CD8-positive, alpha-beta memory T cell (primary cell): ENCODE measurements at places on chromosomes 13 and 19. TPM values are rescaled to one million over a fixed set of nuclear protein-coding genes. Genes with fewer than 3 reads are reported as not detected.

The ALDH16A1 gene
- polyA plus RNA-seq: 32.5 TPM

The PLEKHF1 gene
- polyA plus RNA-seq: 57.7 TPM

The MIER2 gene
- 4.9 TPM for polyA plus RNA-seq

The ZNF77 gene
- polyA plus RNA-seq: 3.1 TPM

The GJB6 gene
- polyA plus RNA-seq: not detected

The URAD gene
- polyA plus RNA-seq: not detected

GRCh38 chr13:98060282-98060681 is 82.6 kb upstream of the FARP1 start:
- H3K27ac ChIP-seq: no peak overlapping the region
- no peaks in the 10 kb centered on the region for H3K4me1 ChIP-seq
- no peak for DNase-seq
- H3K27me3 ChIP-seq: no peaks in the 10 kb centered on the region
- no peak overlapping the region for H3K4me3 ChIP-seq

DNA sequence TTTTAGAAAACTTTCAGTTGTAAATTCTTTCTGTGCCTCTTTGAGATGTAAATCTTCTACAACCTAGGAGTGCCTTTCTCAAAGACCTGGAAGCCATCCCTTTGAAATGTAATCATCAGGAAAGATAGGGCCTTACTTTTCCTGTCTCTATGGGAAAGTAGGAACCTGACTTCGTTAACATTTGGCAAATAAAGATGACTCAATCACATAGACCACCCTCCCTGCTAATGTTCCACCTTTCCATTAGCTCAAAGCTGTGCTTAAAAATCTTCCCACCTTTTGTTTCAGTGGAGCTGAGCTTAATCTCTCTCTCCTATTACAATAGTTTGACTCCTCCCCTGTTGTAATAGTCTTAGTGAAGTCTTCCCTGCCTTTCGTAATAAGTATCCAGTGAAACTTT is 247.7 kb downstream of the OLFM4 start:
- DNase-seq: no peak
- no peaks in the 10 kb centered on the region for H3K4me1 ChIP-seq
- H3K4me3 ChIP-seq: no peak overlapping the region
- H3K27ac ChIP-seq: no peak overlapping the region
- no peaks in the 10 kb centered on the region for H3K27me3 ChIP-seq
- H3K36me3 ChIP-seq: no peaks in the 10 kb centered on the region

GRCh38 chr19:8512115-8512967 is 1.6 kb downstream of the ZNF414 start:
- DNase-seq: no peak
- no peaks in the 10 kb centered on the region for H3K27me3 ChIP-seq
- H3K4me1 ChIP-seq: peaks cover 49% of the 10 kb centered on the region
- peak overlapping the region; percentile 33 for H3K27ac ChIP-seq
- H3K4me3 ChIP-seq: no peak overlapping the region

- H3K4me1 ChIP-seq: no peaks in the 10 kb centered on the region
- no peak overlapping the region for H3K27ac ChIP-seq
- no peaks in the 10 kb centered on the region for H3K27me3 ChIP-seq
- DNase-seq: no peak
Observed at GRCh38 chr13:66378894-66379293, 851.2 kb downstream of the PCDH9 start.

DNA sequence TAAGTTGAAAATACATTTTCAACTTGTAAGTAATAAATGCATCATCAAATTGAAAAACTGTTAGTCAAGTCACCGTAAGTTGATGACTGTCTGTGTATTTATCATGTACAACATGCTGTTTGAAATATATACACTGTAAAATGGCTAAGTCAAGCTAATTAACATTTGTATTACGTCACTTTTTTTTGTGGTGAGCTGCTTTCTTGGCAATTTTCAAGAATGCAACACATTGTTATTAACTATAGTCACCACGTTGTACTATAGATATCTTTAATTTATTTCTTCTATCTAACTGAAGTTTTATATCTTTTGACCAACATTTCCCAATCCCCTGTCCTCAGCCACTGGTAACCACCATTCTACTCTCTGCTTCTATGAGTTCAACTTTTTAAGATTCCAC is 57.0 kb downstream of the RBM26 start:
- no peaks in the 10 kb centered on the region for H3K4me1 ChIP-seq
- DNase-seq: no peak
- no peaks in the 10 kb centered on the region for H3K27me3 ChIP-seq

GRCh38 chr13:97493456-97493855 is 59.5 kb downstream of the RAP2A start:
- no peak for DNase-seq
- H3K27me3 ChIP-seq: no peaks in the 10 kb centered on the region
- H3K36me3 ChIP-seq: no peaks in the 10 kb centered on the region
- H3K4me1 ChIP-seq: no peaks in the 10 kb centered on the region
- no peak overlapping the region for H3K27ac ChIP-seq

DNA sequence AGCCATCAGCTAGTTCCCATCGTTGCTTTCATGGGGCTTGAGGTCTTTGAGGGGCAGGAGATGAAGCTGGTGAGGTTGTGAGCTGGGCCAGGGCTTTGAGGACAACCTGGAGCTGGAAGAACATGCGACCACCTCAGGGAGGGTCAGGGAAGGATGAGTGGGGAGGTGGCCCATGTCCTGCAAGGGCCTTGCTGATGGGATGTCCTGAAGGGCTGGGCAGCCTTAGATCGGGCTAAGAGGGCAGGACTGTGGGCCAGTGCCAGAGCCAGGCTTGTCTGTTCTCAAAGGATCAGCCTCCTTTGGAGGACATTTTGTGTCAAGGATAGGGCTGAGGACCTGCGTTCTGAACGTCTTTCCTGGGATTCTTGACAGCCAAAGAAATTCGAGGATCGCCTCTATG is 10.5 kb downstream of the CYTH2 start:
- no peaks in the 10 kb centered on the region for H3K27me3 ChIP-seq
- H3K4me1 ChIP-seq: peaks cover 10% of the 10 kb centered on the region
- H3K27ac ChIP-seq: no peak overlapping the region
- H3K4me3 ChIP-seq: no peak overlapping the region
- no peak for DNase-seq

DNA sequence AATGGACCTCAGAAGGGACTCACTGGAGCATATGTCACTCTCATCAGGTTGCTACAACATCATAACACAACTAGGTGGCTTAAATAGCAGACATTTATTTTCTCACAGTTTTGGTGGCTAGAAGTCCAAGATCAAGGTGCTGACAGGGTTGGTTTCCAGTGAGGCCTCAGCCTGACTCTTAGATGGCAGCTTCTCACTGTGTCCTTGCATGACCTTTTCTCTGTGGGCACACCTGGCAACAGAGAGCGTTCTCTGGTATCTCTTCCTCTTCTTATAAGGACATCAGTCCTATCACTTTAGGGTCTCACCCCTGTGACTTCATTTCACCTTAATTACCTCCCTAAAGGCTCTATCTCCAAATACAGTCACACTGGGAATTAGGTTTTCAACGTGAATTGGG is 74.5 kb downstream of the CYSLTR2 start:
- no peak for DNase-seq
- H3K27ac ChIP-seq: no peak overlapping the region
- no peak overlapping the region for H3K4me3 ChIP-seq
- no peaks in the 10 kb centered on the region for H3K27me3 ChIP-seq
- H3K4me1 ChIP-seq: no peaks in the 10 kb centered on the region

GRCh38 chr19:28556371-28556770 is 656.6 kb downstream of the UQCRFS1 start:
- no peak for DNase-seq
- H3K27me3 ChIP-seq: no peaks in the 10 kb centered on the region
- H3K27ac ChIP-seq: no peak overlapping the region

DNA sequence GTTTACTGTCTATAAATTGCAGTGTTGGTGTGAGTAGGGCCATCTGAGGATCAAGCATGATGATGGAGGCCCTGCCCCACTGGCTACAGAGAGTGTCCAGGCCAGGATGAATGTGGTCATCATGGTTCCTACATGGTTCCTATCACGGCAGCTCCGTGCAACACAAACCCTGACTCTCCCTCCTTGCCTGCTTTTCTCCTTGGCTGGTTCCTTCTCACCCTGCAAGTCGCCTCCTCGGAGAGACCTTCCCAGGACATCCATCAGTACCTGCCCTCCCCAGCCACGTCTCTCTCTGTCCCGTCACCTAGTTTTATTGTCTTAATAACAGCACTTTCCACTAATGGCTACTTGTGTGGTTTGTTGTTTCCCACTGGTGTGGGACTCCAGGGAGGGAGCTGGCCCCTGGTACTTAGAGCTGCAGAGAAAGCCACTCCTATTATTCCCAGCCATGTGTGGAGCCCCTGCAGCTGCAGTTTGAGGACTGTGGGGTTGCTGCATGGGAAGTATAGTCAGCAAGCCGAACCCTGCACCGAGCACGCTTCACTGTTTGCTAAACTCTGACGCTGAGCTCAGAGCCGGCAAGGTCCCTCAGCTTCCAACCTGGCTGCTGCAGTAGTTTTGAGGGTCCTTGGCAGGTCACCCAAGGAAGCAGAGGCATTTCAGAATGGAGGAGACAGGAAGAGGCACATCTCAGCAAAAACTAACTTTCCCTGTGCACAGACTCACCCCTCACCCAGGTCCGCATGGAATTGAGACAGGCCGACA is 146.4 kb upstream of the VSTM2B start:
- no peaks in the 10 kb centered on the region for H3K36me3 ChIP-seq
- no peak overlapping the region for H3K27ac ChIP-seq
- no peak for DNase-seq
- H3K4me3 ChIP-seq: no peak overlapping the region
- H3K4me1 ChIP-seq: no peaks in the 10 kb centered on the region

DNA sequence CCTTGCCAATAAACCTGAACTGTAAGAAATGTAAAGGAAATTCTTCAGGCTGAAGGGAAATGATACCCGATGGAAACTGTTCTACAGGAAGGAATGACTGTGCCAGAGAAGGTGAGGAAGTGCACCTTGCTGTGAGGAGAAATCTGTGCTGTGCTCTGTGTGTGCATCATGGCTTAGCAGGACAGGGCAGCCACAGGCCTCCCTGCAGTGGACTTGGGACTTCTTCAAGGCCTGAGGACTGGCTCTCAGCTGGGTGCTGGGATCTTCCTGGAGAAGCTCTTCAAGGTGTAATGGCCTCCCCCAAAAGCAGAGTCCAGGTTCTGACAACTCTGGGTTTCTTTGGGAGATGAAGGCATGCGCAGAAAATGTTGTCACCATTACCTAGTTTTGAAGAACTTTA is 145.1 kb downstream of the UQCRFS1 start:
- no peaks in the 10 kb centered on the region for H3K36me3 ChIP-seq
- no peaks in the 10 kb centered on the region for H3K27me3 ChIP-seq
- DNase-seq: no peak
- no peak overlapping the region for H3K4me3 ChIP-seq
- H3K4me1 ChIP-seq: no peaks in the 10 kb centered on the region

DNA sequence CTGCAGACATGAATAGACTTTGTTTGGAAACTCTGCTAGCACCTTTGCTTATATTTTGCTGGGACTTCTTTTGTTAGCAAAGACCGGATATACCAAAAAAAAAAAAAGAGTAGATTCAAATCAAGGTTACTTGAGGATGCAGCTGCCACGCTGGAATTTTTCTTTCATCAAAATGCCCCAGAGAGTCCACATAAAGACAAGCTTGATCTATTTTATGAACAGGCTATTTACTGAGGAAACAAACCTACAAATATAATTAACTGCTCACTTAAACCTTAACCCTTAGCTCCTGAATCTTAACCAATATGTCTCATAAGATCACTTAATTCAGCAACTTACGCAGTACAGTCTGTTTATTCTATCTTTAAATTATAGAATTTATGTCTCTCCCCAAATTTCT is 27.1 kb upstream of the DOCK9 start:
- DNase-seq: no peak
- peaks cover 53% of the 10 kb centered on the region for H3K4me1 ChIP-seq

GRCh38 chr13:33090755-33091414 is 74.7 kb downstream of the KL start:
- H3K36me3 ChIP-seq: no peaks in the 10 kb centered on the region
- no peak for DNase-seq
- H3K4me1 ChIP-seq: no peaks in the 10 kb centered on the region
- no peak overlapping the region for H3K27ac ChIP-seq

GRCh38 chr13:76380446-76381065 is 505.6 kb downstream of the KCTD12 start:
- no peaks in the 10 kb centered on the region for H3K27me3 ChIP-seq
- DNase-seq: no peak
- H3K36me3 ChIP-seq: no peaks in the 10 kb centered on the region
- H3K4me3 ChIP-seq: no peak overlapping the region
- no peak overlapping the region for H3K27ac ChIP-seq

GRCh38 chr19:15248106-15248505 is 15.9 kb upstream of the EPHX3 start:
- H3K4me1 ChIP-seq: no peaks in the 10 kb centered on the region
- H3K27ac ChIP-seq: no peak overlapping the region
- H3K4me3 ChIP-seq: no peak overlapping the region

GRCh38 chr13:109712124-109712722 is 74.2 kb downstream of the IRS2 start:
- H3K36me3 ChIP-seq: no peaks in the 10 kb centered on the region
- no peak overlapping the region for H3K4me3 ChIP-seq
- no peaks in the 10 kb centered on the region for H3K27me3 ChIP-seq
- H3K27ac ChIP-seq: no peak overlapping the region

DNA sequence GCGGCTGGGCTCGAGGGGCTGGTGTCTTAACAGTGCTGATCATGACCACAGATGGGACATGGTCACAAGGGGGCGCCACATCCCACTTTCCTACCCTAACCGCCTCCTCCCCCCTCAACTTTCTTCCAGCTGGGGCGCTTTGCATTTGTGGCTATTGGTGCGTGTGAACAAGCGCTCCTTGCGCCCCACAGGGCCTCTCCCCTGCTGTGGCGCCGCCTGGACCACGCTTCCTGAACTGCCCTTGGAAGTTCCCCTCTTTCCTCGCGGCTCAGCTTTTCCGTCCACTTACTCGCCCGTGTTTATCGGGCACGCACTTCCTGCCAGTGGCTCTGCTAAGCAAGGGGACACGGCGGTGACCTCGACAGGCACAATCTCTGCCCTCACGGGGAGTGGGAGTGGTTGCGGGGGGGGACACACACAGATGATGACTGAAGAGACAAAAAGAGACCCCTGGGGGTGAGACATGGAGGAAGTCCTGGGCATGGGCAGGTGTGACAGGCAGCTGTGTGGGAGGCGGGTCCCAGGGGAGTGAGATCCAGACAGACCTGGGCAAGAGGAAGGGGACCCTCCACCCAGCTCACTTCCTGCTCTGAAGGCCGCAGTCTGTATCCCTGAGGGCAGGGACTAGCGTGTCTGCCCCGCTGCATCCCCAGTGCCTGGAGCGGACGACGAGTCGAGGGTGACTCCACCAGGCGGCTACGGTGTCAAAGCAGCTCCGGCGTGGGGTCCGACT is 40.3 kb downstream of the ZNF787 start:
- peak; percentile 54 for DNase-seq
- peaks cover 10% of the 10 kb centered on the region for H3K4me1 ChIP-seq
- H3K27ac ChIP-seq: no peak overlapping the region
